ENCODE measurements at places on chromosomes 3 and 15.

DNA sequence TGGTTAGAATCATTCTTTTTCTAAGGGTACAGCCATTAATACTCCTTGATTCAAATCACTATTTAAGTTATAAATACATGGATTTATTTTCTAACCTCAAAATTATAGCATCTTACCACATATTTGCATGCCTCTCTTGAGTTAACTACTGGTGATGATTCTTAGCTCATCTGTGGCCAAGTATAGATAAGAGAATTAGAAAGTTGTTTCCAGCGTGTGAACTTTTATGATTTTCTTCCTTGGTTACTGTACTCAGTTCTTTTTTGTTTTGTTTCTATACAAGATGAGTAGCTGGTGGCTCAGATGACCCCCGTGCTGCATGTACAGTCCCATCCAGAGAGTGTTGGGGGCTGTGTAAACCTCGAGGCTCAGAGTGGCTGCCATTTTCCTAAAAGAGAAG, 124.6 kb downstream of the IGF1R start:
- no peak for DNase-seq

DNA sequence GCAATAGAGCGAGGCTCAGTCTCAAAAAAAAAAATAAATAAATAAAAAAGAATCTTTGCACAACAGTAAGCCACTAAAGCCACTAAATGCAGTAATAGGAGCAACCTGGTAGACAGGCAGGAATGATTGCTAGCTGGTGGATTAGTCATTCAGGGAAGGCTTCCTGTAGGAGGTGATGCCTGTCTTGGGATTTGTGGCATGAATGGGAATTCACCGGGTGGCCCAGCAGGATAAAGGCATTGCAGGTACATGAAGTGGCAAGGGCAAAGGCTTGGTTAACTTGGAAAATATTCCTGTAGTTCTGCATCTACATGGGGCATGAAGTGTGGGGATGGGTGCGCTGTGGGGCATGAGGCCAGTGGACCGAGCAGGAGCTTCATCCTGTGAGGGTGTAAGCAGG, 94.5 kb downstream of the IQSEC1 start:
- no peak for DNase-seq

GRCh38 chr3:15628967-15629366, 27.4 kb downstream of the BTD start:
- no peak for DNase-seq

DNA sequence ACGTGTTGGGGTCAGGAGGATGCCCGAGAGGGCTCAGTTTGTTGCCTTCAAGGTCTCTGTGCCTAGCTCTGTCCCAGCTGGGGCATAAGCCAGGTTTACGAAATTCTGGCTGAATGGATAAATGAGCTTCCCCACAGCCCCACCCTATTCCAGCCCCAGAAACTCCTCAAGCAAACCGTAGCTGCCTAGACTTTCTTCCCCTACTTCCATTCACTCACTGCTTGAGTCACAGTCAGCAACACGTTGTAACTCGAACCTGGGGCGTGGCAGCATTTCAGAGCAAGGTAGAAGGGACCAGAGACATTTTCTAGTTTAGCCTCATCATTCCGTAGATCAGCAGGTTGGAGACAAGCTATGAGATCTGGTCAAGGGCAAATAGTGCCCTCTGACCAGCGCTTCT, 24.2 kb downstream of the NMNAT3 start:
- DNase-seq: no peak

- no peak for DNase-seq
These were observed 64.9 kb upstream of the RAD18 start for GRCh38 chr3:9028134-9028533.

DNA sequence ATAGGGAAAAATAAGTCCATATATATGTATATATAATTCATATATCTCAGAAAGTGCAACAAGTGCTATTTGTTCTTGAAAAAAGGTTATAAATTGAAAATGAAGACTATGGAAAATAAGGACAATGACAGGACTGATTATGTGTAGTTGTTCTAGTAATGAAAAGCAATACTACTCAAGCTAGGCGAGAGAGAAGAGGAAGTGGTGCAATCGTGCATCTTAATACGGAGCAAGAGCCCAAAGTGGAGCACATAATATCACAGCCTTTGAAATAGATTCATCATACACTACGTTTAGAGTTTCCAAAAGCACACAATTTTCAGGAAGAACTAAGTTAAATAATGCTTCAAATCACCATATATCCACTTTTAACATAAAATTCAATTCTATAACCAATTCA, 87.9 kb downstream of the ULK4 start:
- DNase-seq: no peak

DNA sequence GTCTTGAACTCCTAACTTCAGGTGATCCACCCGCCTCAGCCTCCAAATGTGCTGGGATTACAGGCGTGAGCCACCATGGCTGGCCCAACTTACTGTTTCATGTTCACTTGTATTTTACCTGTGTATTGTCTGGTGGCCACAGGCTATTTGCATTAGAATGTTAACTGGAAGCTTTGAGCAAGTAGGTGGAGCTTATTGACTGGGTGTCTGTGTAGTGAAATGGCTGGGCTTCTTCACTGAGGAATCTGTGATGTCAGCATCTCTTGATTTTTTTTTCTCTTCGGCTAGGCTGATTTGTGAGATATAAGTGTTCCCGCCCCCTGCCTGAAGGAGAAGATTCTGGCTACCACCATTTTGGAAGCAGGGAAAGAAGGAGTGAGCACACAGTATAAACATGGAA, 237.8 kb upstream of the PEX5L start:
- DNase-seq: no peak

DNA sequence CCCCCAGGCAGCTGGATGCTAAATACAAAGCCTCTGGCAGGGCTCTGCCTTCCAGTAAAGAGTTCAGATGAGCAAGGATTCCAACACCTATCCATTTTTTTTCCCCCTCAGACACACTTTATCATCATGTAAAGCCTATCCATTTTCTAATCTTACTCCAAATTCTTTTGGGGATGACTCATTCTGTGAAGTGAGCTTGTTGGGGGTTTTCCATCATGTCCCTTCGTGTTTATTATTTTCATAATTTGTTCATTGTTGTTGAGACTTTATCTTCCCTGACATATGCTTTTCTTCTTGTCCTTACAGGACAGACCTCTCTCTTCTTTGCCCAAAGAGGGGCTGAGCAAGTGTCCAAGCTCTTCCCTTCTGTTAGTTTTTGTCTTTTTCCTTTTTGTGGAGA, 34.7 kb upstream of the SH3BP5 start:
- no peak for DNase-seq

DNA sequence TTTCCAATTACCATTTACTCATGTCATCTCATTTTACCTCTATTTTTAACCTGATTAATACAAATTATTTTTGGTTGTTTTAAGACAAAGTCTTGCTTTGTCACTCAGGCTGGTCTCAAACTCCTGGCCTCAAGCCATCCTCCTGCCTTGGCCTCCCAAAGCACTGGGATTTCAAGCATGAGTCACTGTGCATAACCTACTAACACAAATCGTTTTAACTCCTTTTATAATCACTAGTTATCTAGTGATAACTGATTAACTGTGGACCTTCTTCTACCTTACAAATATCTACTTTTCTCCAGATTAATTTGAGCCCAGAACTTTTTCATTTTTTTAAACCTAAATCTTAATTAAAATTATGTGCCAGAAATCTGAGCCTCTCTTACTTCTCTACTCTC, 4.6 kb downstream of the ATP13A3 start:
- DNase-seq: no peak

DNA sequence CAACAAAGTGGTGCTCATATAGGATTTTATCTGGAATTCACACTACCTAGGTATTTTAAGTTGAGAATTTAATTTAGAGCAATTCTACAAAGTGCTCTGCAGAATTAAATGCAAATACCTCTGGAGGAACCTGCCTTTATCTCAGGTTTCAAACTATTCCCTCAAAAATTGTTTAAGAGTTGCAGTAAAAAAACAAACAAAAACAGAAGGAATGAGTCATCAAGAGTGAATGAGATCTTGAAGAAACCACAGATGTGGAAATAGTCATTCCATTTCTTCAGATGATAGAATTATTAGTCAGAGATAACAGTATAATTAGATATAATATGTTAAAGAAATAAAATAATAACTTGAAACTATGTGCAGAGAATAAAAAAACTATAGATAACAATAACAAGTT, 80.8 kb upstream of the SCN5A start:
- DNase-seq: no peak

GRCh38 chr3:189635339-189635738, 4.2 kb downstream of the TP63 start:
- no peak for DNase-seq

DNA sequence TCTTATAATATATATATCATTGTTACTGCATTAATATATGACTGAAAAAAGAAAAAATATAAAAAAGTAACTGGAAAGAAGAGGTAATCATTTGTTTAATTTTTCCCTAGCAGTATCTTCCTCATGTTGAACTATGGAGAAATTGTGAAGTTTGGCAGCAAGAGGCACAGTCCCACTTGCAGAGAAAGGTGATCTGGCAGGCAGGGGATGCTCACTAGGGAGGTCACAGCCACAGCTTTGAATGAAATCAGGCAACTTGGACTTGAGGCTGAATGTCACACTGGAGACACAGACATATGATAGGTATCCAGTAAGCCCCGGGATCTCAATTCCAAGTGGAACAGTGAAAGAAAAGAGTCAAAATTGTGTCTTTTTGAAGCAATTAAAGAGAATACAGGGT, 149.9 kb upstream of the RORA start:
- no peak for DNase-seq
